ENCODE measurements at places on chromosomes 7 and 10.

GRCh38 chr10:89086801-89087521 is 96.4 kb downstream of the FAS start:
- peak; percentile 23 for DNase-seq

- DNase-seq = no peak
Observed at GRCh38 chr7:148348466-148348865, 242.1 kb upstream of the C7orf33 start.

DNA sequence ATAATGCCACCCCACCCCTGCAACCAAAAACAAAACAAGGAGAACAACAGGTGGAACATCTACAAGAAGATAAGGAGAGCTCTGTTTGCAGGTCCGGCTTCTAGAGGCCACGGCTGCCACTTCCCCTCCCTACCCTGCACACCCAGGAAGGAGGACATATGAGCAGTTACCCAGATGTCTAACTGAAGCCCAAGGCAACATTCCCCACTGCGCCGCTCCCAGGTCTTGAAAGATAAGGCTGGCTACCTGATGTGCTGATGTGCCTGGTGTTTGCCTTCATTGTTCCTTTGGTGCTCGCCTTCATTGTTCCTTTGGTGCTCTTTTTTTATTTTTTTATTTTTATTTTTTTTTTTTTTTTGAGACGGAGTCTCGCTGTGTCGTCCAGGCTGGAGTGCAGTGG is 21.0 kb downstream of the HPS6 start:
- no peak for DNase-seq

DNA sequence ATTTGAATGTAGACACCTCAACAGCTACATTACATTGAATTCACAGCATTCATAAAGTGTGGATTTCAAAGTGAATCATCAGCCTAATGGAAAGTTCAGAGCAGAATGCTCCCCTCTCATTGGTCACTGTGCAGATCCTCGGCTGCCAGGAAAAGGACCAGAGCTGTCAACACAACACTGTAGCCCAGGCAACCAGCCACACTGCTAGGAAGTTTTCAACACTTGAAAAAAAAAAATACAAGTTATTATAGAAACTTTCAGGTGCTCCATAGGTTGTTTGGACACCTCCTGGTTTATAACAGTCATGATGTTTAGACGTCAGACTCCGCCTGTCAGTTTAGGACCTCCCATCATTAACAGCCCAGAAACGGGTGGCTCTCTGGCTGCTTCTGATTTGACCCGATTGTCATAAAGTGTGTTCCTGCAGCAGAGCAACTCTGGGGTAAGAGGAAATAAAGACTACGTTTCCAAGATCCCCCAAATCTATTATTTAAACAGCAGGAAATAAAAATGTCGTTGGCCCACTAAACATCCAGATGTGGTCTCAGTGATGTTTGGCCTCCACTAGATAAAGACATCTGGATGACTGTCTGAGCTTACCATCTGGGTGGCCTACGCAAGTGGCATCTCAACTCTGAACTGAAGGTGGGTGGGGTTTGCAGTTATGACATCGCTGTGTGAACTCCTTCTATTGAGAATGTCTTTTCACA is 117.4 kb downstream of the CABCOCO1 start:
- DNase-seq = no peak

GRCh38 chr7:136956671-136957070 is 88.2 kb downstream of the CHRM2 start:
- no peak for DNase-seq

GRCh38 chr10:1737222-1738061 is at the start of gene ADARB2:
Gene ADARB2, minus strand, starts transcription at chr10:1737525.
- peak; percentile 9 for DNase-seq

DNA sequence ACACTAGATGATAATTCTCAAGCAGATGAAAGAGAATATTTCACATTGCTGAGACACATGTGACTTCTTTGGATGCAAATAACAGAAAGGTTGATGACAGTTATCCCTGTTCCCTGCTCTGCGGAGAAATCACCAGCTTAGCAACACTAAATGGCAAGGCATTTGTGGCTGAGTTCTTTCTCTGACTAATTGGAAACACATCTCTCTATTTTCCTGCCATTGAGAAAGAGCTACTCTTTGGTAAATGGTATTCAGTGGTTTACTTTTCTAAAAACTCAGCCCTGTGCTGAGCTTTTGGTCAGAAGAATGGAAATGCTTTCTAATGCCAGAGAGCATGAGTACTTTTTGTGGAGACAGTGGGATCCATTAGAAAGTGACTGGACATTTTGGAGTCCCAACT is 771.4 kb downstream of the LRMDA start:
- no peak for DNase-seq

DNA sequence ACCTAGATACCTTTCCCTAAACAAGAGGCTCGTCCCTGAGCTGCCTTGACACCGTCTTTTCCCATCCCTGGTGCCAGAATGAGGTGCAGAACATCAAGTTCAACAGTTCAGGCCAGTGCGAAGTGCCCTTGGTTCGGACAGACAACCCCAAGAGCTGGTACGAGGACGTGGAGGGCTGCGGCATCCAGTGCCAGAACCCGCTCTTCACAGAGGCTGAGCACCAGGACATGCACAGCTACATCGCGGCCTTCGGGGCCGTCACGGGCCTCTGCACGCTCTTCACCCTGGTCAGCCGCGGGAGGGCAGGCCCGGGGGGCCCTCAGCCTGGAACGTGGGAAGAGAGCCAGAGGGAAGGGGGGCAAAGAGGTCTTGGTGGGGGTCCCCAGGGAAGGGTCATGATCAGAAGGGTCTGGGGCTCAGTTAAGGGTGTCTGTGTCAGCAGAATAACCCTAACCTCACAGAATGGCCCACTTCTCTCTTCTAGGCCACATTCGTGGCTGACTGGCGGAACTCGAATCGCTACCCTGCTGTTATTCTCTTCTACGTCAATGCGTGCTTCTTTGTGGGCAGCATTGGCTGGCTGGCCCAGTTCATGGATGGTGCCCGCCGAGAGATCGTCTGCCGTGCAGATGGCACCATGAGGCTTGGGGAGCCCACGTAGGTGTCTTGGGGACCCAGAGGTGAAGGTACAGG is 16.8 kb downstream of the SMO start:
- no peak for DNase-seq

DNA sequence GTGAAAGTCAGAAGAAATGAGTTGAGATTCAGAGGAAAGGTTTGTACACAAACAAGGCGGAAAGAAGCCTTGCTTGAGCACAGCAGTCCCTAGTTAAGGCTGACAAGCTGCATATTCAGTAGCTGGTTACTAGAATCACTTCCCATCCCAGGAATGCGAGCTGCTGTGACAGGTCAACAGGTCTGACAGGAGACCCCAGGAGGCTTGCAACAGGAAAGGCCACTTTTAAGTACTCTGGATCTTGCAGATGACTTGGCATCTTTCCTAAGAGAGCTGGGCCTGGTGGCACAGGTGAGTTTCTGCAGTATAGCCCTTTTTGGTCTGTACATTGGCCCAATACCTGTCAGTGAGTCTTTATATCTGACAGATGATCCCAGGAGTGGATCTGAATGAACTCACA is 35.7 kb upstream of the UNC5B start:
- no peak for DNase-seq

- DNase-seq = no peak
Observed at GRCh38 chr7:122182081-122182480, 38.0 kb upstream of the AASS start.

DNA sequence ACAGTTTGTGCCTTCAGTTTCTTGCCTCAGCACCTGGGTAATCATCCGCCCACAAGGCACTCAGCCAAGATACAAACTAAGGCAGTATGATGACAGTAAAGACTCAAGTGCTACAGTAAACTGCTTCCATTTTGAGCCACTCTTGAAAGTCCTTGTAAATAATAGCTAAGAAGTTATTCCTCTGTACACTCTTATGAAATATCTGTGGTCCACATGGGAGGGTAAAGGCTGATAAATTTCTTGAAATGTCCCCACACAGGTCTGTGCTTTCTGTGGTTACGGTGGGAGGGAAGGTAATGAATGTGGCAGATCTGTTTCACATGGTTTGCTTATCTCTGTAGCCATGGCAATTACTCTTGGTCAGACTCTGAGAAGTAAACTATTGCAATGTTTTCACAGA is 551.0 kb upstream of the ZWINT start:
- DNase-seq = no peak

GRCh38 chr10:75165684-75166622 is 44.6 kb upstream of the VDAC2 start:
- DNase-seq = no peak

GRCh38 chr10:130016095-130016494 is 52.0 kb upstream of the EBF3 start:
- no peak for DNase-seq

GRCh38 chr10:48655411-48656240 is 29.0 kb upstream of the WDFY4 start:
- DNase-seq = no peak

DNA sequence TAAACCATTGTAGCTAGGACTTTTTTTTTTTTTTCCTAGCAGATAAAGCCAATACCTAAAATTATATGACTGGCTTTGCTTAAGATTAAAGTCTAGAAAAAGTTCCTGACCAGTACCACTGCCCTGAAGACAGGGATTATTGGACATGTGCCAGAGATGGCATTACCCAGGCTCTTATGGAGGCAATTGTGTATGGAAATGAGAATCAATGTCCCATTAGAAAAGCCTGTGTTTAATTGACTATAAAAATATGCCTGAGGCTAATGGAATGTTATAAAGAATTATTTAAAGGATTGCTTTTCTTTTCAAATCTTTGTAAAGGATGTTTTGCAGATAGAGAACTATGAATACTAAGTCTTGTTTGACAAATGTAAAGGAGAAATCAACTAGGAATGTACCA is 196.7 kb downstream of the ANK3 start:
- no peak for DNase-seq

DNA sequence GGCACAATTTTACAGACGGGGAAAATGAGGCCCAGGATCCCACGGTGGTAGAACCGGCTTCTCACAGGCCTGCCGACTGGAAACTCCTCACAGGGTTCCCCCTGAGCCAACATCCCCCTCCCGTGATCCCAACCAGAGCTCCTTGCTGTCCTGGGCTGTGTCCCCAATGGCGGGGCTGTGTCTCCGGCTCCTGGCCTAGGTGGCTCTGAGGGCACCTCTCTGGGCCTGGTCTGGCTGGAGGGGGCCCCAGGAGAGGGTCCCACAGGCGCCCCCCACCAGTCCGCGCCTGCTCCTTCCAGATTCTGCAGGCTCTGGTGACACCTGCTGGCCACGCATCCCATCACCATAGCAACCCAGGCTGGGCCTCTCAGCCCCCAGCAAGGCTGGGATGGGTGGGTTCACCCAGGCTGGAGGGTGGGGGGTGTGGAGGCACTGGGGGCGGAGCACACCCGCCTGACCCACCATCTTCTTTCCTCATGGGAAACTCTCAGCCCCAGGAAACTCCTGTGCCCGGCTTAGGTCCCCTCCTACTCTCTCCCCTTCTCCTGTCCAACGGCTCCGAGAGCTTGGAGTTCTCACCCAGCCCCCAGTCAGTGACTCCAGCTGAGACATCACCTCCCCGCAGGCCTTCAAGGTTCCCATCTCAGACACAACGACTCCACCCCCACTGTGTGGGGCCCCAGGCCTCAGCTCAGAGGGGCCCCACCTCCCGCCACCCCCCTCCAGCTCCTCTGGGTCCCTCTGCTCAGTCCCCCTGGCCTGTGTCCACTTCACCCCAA is 27.1 kb upstream of the TNRC18 start:
- peak; percentile 38 for DNase-seq

- no peak for DNase-seq
Observed at GRCh38 chr7:22601812-22602565, 102.0 kb upstream of the STEAP1B start.

GRCh38 chr10:6054884-6055283 is 7.3 kb downstream of the IL2RA start:
- no peak for DNase-seq

DNA sequence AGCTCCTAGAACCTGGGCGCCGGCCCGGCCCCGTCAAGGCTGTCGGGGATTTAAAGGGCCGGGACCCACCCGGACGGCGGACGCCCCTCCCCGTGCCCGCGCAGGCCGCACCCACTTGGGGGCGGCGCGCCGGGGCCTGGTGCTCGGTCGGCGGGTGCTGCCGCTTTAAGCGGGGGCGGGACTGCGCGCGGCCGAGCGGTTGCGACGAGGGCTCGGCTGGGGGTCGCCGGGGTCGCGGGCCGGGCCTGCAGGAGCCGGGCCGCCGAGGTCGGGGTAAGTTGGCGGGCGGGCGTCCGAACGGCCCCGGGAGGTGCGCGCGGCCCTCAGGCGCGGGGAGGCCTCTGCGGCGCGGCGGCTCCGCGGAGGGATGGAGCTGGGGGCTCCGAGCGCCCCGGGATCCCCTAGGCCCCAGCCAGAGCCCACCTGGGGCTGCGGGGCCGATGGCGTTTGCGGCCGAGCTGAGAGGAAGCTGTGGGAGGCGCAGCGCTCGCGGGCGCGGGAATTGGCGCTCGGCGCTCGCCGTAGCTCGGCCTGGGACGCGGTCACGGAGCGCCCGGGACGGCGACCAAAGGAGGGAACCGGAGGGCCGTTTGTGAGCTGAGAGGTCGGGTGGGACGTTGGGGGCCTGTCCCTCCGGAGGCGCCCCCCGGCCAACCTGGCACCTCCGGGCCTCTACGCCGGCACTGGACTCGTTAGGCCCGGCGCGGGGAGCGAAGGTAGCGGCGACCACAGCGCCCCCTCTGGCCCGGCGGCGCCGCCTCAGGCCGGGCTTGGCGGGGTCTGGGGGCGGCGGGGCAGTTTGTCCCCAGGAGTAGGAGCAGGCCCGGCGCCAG is at the start of gene TRRAP:
Gene TRRAP, plus strand, starts transcription at position 168 of the 833 bp plus-strand sequence. CDS start 2,619 bp downstream, outside the sequence.
- DNase-seq = peak; percentile 66

DNA sequence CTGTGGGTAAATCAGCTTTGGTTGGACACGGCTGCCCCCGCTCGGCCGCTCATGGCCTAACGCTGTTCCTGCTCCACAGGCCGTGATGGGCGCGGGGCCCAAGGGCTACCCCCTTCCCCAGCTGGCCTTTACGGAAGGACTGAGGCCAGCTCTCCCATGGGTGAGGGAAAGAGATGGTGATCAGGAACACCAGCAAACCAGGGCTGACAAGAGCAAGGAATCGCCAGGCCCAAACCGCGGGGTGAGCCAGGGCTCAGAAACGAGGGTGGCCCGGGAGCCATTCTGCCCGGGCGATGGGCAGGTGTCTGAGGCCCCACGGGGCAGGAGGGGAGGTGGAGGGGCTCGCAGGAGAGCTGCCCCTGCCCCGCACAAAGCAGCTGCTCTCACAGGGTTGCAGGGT is 26.6 kb downstream of the GPER1 start:
- no peak for DNase-seq

GRCh38 chr10:120415709-120416330 is 41.2 kb upstream of the PLPP4 start:
- no peak for DNase-seq

GRCh38 chr7:155506854-155507337 is 39.5 kb downstream of the CNPY1 start:
- no peak for DNase-seq

- DNase-seq = no peak
Observed at GRCh38 chr10:57165671-57166070, 804.6 kb upstream of the ZWINT start.

DNA sequence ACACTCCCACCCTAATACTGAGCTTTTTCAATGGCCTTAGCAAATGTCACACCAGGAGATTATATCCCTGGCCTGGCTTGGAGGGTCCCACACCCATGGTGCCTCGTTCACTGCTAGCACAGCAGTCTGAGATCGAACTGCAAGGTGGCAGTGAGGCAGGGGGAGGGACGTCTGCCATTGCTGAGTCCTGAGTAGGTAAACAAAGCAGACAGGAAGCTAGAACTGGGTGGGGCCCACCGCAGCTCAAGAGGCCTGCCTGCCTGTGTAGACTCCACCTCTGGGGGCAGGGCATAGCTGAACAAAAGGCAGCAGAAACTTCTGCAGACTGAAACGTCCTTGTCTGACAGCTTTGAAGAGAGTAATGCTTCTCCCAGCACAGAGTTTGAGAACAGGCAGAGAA is 338.9 kb upstream of the MBL2 start:
- DNase-seq = no peak

GRCh38 chr10:124206616-124207015 is 113.2 kb upstream of the CHST15 start:
- no peak for DNase-seq

- no peak for DNase-seq
Observed at GRCh38 chr10:113402602-113403001, 150.3 kb upstream of the HABP2 start.

All from stimulated activated CD4-positive, alpha-beta T cell treated with anti-CD3 and anti-CD28 coated beads, Interleukin-4, amount 100 ng/mL, for 4 hours (primary cell).